Renal cortex interstitium (tissue), 15 donors: ENCODE measurements at places on chromosomes 7 and 10. TPM values are rescaled to one million over a fixed set of nuclear protein-coding genes. Genes with fewer than 3 reads are reported as not detected.

ABCB1 gene
- 26.8 TPM for polyA plus RNA-seq

GPRIN2 gene
- 7.0 TPM for polyA plus RNA-seq

TET1 gene
- 11.6 TPM for polyA plus RNA-seq

KNDC1 gene
- polyA plus RNA-seq: 9.1 TPM

NAPEPLD gene
- 41.0 TPM for polyA plus RNA-seq

CAMK2B gene
- polyA plus RNA-seq: 1.7 TPM

SUN3 gene
- polyA plus RNA-seq: 0.58 TPM

SORCS1 gene
- 13.7 TPM for polyA plus RNA-seq

AASS gene
- polyA plus RNA-seq: 69.2 TPM

GLI3 gene
- polyA plus RNA-seq: 17.7 TPM

NUTM2E gene
- 0.51 TPM for polyA plus RNA-seq

PRF1 gene
- polyA plus RNA-seq: 0.42 TPM

FZD1 gene
- polyA plus RNA-seq: 57.8 TPM

NAT16 gene
- polyA plus RNA-seq: not detected

RPEL1 gene
- 0.14 TPM for polyA plus RNA-seq
